GM12878 (cell line): ENCODE measurements at places on chromosomes 11 and 22. TPM values are rescaled to one million over a fixed set of nuclear protein-coding genes. Genes with fewer than 3 reads are reported as not detected.

DNA sequence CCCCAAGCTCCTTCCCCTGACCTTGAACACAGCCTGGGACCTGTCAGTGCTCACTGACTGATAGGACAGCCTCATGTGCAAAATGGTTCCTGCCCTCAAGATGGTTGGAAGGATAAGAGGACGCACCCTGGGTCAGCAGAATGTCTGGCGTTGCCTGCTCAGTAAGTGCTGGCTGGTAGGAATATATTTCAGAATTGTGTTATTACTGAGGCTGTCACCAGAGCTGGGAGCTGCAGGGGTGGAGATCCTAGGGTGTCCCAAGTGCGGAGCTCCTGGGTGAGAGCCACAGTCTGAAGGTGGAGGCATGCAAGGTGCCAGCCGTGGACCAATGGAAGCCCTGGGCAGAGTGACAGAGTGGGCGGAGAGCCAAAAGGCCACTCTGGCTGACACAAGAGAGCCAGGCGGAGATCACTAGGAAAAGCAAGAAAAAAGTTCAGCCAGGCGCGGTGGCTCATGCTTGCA lies 1.0 kb upstream of the SEC14L4 start:
- no peak for DNase-seq

VPREB1 gene
- not detected in 2 replicates for total RNA-seq

GRCh38 chr22:46593211-46593681 lies 26.9 kb upstream of the GRAMD4 start:
- no peak for DNase-seq

SMC1B gene
- not detected in 2 replicates for total RNA-seq

- DNase-seq: no peak
Measured at GRCh38 chr22:23158516-23159290, 13.4 kb downstream of the RAB36 start.

- DNase-seq: no peak
Measured at GRCh38 chr11:93051186-93051585, 81.7 kb downstream of the MTNR1B start.

- no peak for DNase-seq
Measured at GRCh38 chr11:44598831-44599230, 33.4 kb downstream of the CD82 start.

DNA sequence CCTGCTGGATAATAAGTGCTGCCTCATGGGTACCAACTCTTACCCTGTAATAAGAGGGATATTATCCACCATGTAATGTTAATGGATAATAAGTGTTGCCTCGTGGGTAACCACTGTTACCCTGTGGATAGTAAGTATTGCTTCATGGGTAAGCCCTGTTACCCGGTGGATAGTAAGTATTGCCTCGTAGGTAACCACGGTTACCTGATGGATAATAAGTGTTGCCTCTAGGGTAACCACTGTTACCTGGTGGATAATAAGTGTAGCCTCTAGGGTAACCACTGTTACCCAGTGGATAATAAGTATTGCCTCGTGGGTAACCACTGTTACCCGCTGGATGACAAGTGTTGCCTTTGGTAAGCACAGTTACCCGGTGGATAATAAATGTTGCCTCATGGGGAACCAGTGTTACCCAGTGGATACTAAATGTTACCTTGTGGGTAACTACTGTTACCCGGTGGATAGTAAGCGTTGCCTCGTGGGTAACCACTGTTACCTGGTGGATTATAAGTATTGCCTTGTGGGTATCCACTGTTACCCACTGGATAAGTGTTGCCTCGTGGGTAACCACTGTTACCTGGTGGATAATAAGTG lies 18.6 kb upstream of the NXPE4 start:
- no peak for DNase-seq

A4GALT gene
- 2.6 TPM in 2 replicates for total RNA-seq

RASL10A gene
- 0.32 and 0.46 TPM in 2 replicates for total RNA-seq

GRCh38 chr11:11421509-11421908 lies 68.5 kb upstream of the CSNK2A3 start:
- DNase-seq: no peak

ADAMTS15 gene
- not detected in 2 replicates for total RNA-seq

GRCh38 chr11:35735903-35736302 lies 73.3 kb downstream of the TRIM44 start:
- no peak for DNase-seq

GRCh38 chr11:3824714-3825472 lies 15.9 kb downstream of the RHOG start:
- no peak for DNase-seq

GRCh38 chr22:46422896-46423295 lies 87.4 kb downstream of the TRMU start:
- DNase-seq: no peak

- no peak for DNase-seq
Measured at GRCh38 chr11:117319214-117319840, 3.3 kb upstream of the BACE1 start.

- DNase-seq: no peak
Measured at GRCh38 chr22:42726811-42727210, 6.1 kb upstream of the A4GALT start.

DNA sequence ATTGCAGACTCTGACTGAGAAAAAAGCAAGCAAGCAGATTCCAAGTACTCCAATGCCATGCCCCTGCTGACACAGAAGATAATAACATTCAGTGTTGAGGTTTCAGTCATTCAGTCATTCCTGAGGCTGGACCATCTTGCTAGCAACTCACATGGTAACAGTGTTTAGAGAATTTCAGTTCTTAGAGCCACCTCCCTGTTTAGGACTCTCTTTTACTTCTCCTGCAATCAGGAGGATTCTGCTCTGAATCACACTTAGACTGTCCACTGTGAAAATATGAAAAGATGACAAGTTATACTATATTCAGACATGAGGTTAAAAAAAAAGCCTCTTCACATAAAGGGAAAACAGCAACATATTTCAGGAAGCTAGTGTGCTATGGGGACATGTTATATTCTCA lies 183.9 kb upstream of the CTSC start:
- DNase-seq: no peak

IGLL1 gene
- not detected in 2 replicates for total RNA-seq

DNA sequence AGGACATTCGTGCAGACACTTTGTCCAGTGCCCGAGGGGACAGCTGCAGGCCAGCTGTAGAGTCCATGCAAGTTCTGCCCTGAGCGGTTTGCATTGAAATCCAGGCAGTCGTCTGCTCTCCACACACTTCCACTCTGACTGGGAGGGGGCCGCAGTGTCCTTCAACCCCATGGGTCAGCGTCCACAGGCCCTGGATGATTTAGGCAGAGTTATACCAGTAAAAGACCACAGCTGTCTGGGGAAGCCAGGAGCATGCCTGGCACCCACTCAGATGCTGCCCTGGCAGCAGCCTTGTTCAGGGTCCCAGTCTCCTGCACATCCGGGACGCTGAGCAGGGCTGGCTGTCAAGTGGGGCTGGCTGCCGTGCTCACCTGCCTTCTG lies 26.5 kb downstream of the KRTAP5-5 start:
- DNase-seq: no peak

ASCL2 gene
- total RNA-seq: not detected in 2 replicates

- DNase-seq: no peak
Measured at GRCh38 chr11:79042824-79043223, 398.0 kb downstream of the TENM4 start.

DNA sequence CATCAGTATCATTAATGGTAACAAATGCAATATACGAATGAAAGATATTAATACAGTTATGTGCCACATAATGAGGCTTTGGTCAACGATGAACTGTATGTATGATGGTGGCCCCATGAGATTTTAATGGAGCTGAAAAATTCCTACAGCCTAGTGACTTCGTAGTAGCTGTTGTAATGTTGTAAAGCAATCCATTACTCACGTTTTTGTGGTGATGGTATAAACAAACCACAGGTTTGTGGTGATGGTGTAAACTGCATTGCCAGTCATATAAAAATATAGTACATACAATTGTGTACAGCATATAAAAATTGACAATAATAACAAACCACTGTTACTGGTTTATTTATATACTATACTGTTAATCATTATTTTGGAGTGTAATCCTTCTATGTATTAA lies 27.4 kb upstream of the GRIA4 start:
- no peak for DNase-seq

OR4C5 gene
- total RNA-seq: not detected in 2 replicates

GRCh38 chr22:49657275-49657973 lies 170.2 kb downstream of the BRD1 start:
- DNase-seq: peak; percentile 67

DNA sequence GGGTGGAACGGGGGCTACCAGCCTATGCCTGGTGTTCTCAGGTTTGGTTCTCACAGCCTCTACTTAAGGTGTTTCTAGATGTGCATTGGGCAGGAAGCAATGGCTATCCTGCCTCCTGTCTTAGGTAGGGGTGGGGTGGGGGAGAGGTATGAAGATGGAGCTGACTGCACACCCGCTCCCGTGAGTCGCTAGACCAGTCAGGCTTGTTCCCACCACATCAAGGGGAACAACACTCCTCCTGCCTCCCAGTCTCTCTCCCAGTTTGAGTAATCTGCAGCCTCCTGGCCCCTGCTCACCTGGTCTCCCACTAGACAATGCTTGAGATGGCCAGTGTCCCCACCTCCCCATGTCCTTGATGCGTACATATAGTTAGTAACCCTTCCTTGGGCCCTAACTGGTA lies 79.3 kb upstream of the TENM4 start:
- no peak for DNase-seq

GRCh38 chr11:71139516-71140205 lies 112.7 kb downstream of the SHANK2 start:
- no peak for DNase-seq

H19 gene
- 1.1 and 1.2 TPM in 2 replicates for total RNA-seq

DNA sequence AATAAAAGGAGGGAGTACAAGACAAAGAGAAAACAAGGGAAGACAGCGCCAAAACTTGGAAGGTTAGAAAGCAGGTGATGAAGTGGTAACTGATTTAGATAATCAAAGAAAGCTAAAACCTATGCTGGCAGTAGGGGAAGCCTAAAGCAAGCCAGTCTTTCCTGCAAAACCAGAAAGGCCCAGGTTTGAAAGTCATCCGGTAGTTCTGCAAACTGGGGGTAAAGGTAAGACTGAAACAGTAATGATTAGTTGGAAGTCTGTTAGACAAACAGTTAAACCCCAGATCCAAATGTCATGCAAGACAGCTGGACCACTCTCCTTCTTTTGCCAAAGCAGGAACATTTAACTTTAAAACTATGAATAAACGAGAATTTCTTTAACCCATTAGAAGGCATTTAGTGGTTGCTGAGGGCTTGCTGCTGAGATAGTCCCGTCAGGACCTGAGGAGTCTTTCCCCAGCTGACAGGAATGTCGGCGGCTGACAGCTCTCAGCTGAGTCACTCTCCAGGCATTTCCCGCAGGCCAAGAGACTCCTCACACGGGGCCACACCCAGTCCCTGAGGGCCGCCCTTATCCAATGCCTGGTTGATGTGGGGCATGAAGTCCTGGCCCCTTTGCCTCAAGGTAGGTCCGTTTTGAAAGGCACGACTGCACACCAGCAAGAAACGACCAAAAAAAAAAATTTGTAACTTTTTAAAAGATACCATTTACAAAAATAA lies 36.3 kb upstream of the CFAP300 start:
- no peak for DNase-seq

TRPM5 gene
- total RNA-seq: not detected in 2 replicates

BATF2 gene
- total RNA-seq: 0.98 and 1.1 TPM in 2 replicates

GRCh38 chr11:79461144-79461543 lies 20.3 kb upstream of the TENM4 start:
- DNase-seq: no peak

GAL3ST1 gene
- not detected in 2 replicates for total RNA-seq

- no peak for DNase-seq
Measured at GRCh38 chr11:87258171-87258833, 220.6 kb downstream of the TMEM135 start.
